ENCODE measurements at places on chromosomes 1 and 21.

DNA sequence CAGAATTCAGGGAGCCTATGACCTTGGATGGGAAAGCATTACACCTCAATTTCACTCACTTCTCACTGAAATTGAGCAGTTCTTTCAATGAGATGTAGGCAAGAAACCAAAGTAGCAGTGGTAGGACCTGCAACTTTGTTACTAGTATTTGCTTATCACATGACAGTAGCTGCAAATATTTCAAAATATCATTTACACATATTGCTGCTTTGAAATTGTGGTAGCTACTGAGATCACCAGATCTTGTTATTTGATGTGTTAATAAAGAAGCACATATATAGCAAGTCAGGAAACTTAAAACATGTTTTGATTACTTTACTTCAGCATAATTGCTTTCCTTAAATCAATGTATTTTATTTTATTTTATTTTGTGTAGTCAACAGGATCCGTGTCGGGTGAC is 12.9 kb downstream of the LDLRAD2 start:
- H3K4me1 ChIP-seq = no peaks in the 10 kb centered on the region
- no peak overlapping the region for H3K27ac ChIP-seq
- DNase-seq = no peak
- H3K36me3 ChIP-seq = no peaks in the 10 kb centered on the region
- no peaks in the 10 kb centered on the region for H3K27me3 ChIP-seq
- H3K4me3 ChIP-seq = no peak overlapping the region

- H3K36me3 ChIP-seq = no peaks in the 10 kb centered on the region
- H3K4me3 ChIP-seq = no peak overlapping the region
- H3K4me1 ChIP-seq = no peaks in the 10 kb centered on the region
- DNase-seq = no peak
These were observed 24.0 kb upstream of the WASF2 start for GRCh38 chr1:27513958-27514357.

DNA sequence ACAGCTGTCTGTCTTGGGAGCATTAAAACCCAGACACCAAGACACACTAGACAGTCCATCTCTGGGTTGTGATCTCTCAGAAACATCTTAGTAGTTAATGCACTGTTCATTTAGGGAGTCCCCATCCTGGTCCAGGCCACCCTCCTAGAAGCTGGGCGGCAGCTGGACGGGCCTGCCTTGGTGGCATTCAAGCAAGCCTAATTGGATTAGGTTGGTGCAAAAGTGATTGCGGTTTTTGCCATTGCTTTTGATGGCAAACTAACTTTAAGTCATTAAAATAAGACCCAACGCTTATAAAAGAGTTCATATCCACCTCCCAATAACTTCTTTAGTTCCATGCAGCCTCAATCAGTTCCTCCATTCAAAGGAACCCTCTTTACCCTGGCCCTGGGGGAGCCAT is 21.7 kb downstream of the ATP5PO start:
- H3K27ac ChIP-seq = no peak overlapping the region
- H3K4me1 ChIP-seq = peaks cover 16% of the 10 kb centered on the region
- H3K4me3 ChIP-seq = no peak overlapping the region

DNA sequence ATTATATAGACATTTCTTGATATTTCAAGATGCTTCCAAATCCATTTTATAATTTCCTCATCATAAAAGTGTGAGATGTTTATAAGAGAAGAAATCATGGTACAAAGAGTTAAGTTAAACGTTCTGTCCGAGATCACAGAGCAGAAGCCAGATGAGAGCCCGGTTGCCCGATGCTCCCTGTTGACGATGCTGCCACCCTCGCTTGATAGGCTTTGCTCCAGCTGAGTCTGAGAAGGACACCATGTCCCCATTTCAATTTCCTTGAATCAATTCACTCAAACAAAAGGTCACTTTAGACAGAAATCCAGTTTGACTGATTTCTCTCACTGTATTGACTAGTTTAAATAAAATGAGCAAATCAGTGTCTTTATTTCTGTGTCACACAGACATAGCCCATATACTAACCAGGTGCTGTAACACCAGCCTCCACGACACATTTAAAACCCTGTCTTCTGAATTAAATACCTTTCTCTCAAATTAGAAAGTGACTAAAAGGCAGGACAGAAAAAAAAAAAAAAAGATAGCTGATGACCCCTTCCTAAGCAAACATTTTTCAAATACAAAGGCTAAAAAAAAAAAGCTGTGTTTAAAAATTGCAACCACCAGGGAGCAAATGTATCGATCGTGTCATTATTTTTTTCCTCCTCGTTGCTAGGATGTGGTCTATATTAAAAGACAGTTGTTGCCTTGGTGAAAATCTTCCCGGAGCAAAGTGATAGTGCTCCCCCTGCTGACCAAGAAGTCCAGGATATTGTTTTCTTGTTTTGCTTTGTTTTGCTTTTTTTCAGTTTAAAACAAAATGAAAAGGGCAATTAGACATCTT is 35.2 kb downstream of the DNASE2B start:
- H3K27ac ChIP-seq = peak overlapping the region; percentile 54
- H3K4me1 ChIP-seq = peaks cover 20% of the 10 kb centered on the region
- no peaks in the 10 kb centered on the region for H3K36me3 ChIP-seq
- no peaks in the 10 kb centered on the region for H3K27me3 ChIP-seq

DNA sequence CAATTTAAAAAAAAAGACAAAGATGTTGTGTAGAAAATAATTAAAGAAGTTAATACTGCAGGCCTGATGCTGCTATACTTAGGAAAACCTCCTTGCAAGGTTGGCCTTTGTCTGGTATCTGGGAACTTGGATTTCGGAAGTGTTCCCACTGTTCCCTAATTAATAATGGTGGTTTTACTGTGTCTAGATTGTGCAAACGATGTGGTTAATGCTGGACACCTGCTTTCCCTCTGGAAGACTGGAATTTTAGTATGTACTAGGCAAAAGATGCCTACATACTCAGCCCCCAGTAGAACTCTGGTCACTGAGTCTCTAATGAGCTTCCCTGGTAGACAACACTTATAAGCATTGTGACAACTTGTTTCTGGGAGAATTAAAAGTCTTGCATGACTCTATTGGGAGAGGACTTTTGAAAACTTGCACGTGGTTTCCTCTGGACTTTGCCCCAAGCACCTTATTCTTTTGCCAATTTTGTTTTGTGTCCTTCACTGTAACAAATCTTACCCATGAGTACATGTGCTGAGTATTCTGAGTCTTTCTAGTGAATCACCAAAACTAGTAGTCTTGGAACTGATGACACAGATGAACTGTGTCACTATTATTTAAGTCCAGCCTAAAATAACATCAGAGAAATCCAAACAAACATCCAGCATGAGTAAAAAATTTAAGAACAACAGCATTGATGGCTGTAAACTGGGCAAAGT is 40.4 kb downstream of the LIN9 start:
- no peak overlapping the region for H3K27ac ChIP-seq
- H3K27me3 ChIP-seq = no peaks in the 10 kb centered on the region
- H3K4me1 ChIP-seq = no peaks in the 10 kb centered on the region
- no peak for DNase-seq
- H3K36me3 ChIP-seq = peaks cover 71% of the 10 kb centered on the region
- no peak overlapping the region for H3K4me3 ChIP-seq

All from DND-41 (cell line).